Endothelial cell (in vitro differentiated cells): ENCODE measurements at places on chromosomes 11 and 22.
A peak's percentile ranks its signal among the peaks of the same experiment; 100 is the strongest.

- DNase-seq: peak; percentile 14
Measured at GRCh38 chr11:117618982-117619355, 178.0 kb downstream of the DSCAML1 start.

DNA sequence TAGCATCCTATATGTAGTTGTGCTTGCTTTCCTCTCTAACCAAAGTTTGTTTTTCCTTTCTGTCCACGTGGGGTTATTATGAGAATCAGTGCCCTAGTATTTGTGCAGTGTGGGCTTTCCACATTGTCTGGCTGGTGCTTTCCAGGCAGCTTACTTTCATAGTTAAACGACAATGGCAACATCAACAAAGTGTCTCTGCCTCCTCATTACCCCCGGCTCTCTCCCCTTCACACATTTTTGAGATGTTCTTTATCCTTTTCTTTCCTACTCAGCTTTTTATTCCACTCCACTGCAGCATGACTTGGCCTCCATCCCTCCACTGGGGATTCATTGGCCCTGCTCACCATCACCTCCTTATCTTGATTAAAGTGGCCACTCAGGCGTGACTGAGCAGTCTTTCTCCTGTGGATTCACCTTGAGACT, 19.1 kb downstream of the SPECC1L start:
- DNase-seq: no peak

DNA sequence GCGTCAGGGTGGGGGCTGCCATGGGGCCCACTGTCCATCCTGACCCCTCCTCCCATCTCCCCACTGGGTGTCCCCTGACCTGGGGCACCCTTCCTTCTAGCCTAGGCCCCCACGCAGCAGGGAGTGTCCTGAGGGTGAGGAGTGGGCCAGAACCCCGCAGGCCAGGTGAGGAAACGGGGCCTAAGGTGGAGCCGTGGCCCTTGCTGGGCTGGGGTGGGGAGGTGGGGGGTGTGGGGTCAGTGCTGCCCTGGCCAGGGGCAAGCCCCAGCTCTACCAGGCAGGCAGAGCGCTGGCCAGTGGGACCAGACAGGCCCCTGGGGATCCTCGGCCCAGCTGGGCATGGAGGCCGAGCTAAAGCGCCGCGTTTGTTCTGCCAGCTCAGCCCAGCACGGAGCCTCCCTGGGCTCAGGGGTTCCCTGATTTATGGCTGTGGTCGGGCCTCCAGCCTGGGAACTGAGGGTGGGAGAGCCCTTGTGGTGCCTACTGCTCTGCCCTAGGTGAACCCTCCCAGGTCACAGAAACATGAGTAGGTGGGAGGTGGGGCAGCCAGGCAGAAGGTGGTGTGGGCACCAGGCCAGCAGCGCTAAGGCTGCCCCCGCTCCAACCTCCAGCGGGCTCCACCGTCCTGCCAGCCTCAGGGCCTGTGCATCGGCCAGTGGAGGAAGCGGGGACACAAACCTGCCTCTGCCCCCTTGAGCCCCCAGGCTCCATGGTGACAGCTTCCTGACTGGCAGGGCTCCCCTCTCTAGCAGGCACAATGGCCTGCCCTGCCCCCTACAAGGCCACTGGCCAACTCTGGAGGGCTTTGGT, 22.4 kb downstream of the TRMU start:
- no peak for DNase-seq

DNA sequence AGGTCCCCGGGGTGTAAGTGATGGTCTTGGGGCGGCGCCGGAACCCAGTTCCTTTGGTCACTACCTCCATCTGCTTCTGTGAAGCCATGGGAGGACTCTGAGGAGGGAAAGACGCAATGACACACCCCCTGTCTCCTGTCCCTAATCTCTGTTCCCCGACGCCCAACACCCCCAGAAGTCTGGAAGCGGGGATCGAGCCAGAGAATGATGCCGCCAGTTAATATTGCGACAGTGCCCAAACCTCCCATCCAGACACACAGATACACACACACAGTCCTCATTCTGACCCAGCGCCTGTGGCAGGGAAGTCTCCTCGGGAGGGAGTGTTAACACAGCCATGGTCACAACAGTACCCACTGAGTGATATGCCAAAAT, 352 bp downstream of the C22orf23 start:
- DNase-seq: no peak

DNA sequence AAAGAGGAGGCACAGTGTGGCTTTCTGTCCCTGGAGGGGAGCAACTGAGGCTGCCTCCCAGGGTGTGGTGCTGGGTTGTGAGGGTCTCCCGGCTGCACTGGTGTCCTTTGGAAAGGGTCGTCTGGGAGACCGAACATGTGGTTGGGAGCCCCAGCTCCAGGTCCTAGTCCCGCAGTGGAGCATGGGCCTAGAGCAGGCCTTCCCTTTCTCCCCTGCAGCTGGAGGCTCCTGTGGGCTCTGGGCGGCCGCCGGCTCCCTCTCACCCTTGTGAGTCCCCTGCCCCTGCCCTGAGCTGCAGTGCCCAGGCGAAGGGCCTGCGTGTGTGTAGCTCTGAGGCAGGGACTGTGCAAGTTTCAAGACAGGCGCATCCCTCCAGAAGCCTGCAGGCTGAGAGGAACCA, 1492.7 kb downstream of the BRD1 start:
- no peak for DNase-seq

- no peak for DNase-seq
Measured at GRCh38 chr11:134950692-134951304, 538.8 kb upstream of the B3GAT1 start.

- peak; percentile 34 for DNase-seq
Measured at GRCh38 chr22:36873614-36874308, 13.0 kb downstream of the NCF4 start.

GRCh38 chr11:36380296-36381014, 84.4 kb downstream of the PRR5L start:
- DNase-seq: no peak

DNA sequence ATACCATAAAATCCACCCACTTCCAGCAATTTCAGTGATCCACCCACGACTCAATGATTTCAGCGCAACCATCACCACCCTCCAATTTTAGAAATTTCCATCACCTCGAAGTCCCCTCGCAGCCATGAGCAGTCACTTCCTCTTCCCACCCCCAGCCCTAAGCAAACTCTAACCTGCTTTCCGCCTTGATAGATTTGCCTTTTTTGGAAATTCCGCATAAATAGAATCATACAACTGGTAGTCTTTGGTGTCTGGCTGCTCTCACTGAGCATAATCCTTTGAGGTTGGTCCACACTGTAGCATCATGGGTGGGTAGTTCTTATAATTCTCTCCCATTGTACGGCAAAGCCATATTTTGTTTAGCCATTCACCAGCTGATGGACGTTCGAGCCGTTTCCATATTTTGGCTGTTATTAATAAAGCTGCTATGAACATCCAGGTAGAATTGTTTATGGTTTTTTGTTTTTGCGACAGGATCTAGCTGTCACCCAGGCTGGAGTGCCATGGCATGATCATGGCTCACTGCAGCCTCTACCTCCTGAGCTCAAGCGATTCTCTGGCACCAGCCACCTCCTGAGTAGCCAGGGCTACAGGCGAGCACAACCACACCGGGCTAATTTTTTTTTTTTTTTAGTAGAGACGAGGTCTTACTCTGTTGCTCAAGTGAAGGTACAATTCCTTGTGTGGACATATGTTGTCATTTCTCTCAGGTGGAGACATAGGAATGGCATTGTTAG, 16.0 kb downstream of the PIM3 start:
- DNase-seq: no peak

- DNase-seq: no peak
Measured at GRCh38 chr11:86795949-86796348, 4.4 kb upstream of the PRSS23 start.
